ENCODE measurements at places on chromosomes 1 and 21. TPM values are rescaled to one million over a fixed set of nuclear protein-coding genes. Genes with fewer than 3 reads are reported as not detected.

MANEAL gene
- total RNA-seq: 23.8 TPM

DMBX1 gene
- not detected for total RNA-seq

TPTE gene
- not detected for total RNA-seq

S100A9 gene
- total RNA-seq: 0.95 TPM

- DNase-seq: no peak
Measured at GRCh38 chr1:53902235-53903138, 8.5 kb downstream of the DIO1 start.

DNA sequence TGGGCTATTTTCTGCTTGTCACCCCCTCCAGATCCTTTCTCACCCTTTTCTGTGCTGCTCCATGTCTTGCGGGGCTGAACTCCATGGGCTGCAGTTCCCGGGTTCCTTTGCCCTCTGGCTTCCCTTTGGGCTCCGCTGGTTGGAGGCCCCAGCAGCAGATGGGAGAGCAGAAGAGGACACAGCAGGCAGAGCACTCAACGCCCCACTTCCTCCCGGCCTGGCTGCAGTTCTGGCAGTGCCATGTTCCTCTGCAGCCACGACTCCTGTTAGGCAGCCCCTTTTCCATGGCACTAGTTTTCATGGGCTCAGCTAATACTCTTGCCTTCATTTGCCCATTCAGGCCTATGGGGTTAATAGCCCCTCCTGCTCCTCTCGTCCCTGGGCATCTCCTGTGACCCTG is 127.1 kb downstream of the TENT5C start:
- no peak for DNase-seq

GRCh38 chr1:157269656-157270375 is 131.6 kb upstream of the ETV3 start:
- no peak for DNase-seq

DNA sequence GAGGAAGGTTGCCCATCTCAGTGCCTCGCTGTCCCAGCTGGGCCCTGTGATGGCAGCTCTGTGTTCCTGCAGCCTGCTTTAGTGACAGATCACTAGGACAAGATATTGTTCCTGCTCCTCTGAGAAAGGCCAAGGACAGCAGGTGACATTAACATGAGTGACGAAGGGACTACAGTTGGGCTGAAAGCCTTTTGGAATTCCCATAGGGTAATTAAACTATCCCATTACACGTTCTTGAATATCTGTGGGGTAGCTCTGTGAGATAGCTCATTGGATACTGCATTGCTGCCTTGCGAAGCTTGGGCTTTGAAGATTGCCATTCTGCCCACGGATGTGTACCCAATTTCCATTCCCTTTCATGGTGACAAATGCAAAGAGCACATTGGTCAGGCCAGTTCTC is 78.2 kb upstream of the COA6 start:
- DNase-seq: no peak

- DNase-seq: no peak
Measured at GRCh38 chr1:221782477-221782876, 40.6 kb upstream of the DUSP10 start.

All from progenitor cell of endocrine pancreas (in vitro differentiated cells).